Hematopoietic multipotent progenitor cell (in vitro differentiated cells): ENCODE measurements at places on chromosomes 12 and 14.

- no peak for DNase-seq
Observed at GRCh38 chr12:117679776-117680175, 289.0 kb downstream of the KSR2 start.

DNA sequence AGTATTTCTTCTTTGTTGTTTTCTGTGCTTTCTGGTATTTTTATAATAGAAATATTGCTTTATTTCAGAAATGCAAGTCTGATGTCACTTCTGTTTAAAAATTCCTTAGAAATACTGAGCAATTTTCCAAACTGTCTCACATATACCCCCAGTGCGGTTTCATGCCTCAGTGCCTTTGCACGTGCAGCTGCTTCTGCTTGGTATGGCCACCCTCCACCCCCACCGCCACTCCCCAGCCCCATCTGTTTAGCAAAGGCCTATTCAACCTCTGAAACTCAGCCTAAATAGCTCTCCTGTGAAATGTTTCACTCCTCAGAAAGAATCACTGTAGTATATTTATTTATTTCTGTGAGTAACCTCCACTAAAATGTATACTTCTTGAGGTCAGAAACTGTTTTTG, 52.3 kb downstream of the PPM1H start:
- no peak for DNase-seq

DNA sequence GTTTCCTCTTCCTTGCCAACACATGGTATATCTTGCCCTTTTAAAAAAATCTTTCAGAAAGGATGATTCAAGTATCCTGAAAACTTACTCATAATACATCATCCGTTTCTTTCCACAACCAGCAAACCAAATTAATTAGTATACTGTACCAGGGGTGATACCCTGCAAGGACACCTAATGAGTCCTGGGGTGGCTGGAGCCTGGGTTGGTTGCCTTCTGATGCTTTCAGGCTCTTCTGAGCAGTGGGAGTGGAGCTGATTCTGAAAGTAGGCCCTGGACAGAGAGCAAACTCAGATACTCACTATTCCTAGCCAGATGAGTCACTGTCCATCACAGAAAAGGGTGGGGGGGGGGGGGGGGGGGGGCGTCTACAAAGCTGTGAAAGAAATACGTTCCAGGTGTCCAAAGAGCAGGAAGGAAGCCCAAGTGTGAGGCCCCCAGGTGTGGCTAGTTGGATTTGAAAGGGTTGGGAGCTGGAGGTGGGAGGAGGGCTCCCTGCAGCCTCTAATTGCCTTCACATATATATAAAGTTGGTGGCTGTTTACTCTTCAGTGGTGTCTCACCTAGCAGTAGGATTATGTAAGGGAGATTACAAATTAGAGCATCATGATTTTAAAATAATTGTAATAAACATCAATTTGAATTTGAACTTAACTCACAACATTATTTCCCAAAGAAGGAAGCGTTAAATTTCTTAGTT, 36.5 kb downstream of the FBXO33 start:
- DNase-seq, result no peak

GRCh38 chr12:53147181-53147580, 33.3 kb upstream of the ZNF740 start:
- no peak for DNase-seq

- no peak for DNase-seq
Observed at GRCh38 chr14:75067212-75067611, 2.2 kb upstream of the ZC2HC1C start.

DNA sequence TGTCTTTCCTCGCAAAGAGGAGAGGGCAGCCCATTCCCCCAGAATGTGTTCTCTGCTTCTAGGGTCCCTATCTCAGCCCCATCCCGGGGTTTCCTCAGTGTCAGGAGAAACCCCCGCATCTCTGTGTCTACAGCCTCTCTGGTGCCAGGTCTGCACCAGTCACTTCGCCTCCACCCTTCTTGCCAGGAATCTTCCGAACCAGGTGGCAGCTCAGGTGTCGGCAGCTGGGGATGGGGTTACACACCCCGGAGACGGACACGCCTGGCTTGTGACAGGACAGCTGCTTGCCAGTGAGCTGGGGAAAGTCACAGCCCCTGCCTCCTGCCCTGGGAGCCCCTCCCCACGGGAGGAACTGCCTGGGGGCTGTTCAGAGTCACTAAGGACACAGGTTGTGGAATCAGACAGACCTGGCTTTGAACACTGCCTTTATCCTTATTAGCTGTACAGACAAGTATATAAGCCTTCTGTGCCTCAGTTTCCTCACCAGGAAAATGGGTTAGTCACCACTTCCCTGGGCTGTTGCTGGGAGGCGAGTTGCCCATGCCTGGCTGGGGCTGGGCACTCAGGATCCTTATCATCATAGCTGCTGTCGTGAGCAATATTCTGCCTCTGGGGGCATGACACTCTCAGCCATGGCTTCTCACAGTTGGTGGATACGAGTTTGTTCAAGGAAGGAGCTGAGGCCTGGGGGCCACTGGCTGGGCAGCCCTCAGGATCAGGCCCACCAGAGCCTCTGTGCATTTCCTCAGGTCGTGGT, 10.8 kb downstream of the HIP1R start:
- no peak for DNase-seq

GRCh38 chr12:108814462-108815211, 42.7 kb downstream of the SSH1 start:
- DNase-seq, result no peak

- DNase-seq, result no peak
Observed at GRCh38 chr14:65301862-65302539, 110.5 kb upstream of the FUT8 start.

DNA sequence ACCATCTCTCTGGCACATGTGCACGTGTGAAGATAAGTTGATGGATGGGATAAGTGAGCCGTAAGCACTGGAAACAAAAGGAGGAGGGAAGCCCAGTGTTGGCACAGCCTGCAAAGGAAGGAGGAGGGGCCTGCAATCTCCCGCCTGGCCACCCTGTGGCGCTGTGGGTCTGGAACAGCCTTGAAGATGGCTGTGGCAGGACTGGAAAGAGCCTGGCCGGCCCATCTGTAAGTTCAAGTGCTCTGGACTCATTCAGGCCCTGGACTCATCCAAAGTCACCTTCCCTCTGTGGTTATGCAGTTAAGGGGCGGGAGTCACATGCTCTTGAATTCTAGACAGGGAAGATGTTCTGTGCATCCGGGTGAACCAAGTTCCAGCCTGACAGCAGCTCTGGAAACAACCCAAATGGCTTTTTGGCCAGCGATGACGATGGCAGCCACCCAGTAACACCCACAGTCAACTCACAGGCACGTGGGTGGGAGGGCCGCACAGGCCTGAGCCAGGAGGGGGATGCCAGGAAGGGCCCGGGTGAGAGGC, 50.4 kb downstream of the CHGA start:
- DNase-seq, result peak; percentile 3

- DNase-seq, result no peak
Observed at GRCh38 chr12:65672441-65672840, 151.8 kb upstream of the HMGA2 start.

GRCh38 chr14:93566065-93566693, 135.4 kb downstream of the UNC79 start:
- no peak for DNase-seq

DNA sequence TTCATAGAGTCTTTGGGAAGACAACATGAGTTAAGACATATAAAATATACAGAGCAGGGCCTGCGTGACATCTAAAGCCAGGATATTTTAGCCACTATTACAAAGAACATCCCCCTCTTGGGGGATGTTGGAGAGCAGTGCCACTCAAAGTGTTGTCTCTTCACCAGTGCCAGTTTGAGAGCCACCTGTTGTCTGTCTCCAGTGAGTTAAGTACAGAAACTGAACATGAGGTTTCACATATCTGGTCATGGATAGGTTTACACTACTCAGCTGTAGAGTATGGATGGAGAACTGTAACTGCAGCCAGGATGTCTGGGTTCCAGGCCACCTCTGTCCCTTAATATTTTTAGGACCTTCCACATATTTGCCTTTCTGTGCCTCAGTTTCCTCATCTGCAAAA, 39.1 kb downstream of the RNFT2 start:
- DNase-seq, result no peak

DNA sequence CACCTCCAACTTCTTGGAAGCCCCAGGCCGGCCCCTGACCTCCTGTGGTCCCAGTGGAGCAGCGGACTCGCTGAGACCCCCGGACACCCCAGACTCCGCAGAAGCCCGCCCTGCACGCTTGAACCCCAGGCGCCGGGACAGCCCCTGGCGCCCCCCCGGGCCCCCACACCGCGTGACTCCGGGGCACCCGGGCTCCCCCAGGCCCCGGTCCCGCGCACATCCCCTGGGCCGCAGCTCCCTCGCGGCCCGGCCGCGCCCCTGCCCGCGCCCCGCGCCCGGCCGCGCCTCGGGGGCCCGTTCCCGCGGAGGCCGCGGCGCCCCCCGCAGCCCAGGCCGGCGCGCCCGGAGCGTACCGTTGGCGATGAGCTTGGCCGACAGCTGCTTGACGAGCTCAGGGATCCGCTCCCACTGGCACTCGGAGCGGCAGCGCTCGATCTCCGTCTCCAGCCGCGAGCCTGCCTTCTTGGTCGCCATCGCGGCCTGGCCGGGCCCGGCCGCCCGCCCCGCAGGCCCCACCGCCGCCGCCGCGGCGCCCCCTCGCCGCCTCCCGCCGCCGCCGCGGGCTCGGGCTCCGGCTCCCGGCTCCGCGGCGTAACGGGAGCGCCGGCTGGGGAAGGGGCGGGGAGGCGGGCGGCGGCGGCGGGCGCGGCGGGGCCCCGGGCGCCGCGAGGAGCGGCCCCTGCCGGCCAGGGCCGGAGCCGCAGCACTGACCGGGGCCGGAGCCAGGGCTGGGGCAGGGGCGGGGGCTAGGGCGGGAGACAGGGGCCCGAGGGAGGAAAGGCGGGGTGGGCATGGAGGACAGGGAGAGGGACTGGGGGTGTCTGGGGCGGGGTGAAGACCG, at the start of gene TTC7B:
TSS of gene TTC7B (minus strand) at position 609 of the 841 bp plus-strand sequence. CDS start at position 474, 135 bp downstream.
- DNase-seq, result peak; percentile 54

DNA sequence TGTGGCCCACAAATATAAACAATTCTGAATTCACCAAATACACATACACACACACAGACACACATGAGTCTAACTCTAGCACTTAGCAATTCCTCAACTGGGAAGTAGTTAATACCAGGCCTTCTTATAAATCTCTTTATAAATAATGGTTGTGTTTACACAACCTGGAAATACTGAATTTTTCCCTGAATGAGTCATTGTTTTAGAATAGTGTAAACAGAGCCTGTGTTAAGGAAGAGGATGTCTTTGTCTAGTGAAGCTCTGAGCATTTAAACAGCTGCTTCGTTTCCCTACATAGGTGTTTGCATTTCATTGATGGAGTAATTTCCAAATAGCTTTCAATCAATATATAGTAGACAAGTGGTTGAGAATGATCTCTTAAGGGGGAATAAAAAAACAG, 218.8 kb downstream of the BTG1 start:
- no peak for DNase-seq

DNA sequence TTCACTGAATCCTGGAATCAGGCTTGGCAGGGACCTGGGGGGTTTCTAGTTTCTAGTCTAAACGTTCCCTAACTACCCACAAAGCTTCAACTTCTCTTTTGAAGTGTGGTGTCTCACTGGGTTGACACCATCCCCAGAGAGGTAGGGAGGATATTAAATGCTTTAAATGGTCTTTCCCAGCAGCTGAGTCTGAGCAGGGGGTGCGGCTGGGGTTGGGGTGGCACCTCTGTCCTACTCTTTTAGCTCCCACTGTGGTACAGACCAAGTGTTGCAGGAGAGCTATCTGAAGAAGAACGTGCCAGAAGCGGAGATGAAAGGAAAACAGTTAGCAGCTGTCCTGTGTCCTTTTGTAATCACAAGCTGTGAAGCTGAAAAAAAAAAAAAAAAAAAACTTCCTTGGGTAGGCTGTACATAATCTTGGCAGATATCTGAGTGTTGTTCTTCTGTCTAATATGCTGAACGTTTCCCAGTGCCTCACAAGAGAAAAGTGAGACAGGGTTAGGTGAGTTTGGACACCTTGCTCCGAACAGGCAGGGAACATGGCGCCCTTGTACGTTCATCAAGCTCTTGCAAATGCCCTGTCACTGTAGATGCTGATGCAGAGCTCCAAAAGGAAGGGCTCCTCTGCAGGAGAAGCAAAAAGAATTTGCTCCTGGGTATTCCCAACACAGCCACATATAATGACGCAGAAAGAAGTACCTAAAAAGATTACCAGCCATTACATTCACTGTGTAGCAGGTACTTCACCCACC, 447.2 kb downstream of the APAF1 start:
- DNase-seq, result no peak

GRCh38 chr12:97921979-97922722, 459.5 kb downstream of the RMST start:
- no peak for DNase-seq

DNA sequence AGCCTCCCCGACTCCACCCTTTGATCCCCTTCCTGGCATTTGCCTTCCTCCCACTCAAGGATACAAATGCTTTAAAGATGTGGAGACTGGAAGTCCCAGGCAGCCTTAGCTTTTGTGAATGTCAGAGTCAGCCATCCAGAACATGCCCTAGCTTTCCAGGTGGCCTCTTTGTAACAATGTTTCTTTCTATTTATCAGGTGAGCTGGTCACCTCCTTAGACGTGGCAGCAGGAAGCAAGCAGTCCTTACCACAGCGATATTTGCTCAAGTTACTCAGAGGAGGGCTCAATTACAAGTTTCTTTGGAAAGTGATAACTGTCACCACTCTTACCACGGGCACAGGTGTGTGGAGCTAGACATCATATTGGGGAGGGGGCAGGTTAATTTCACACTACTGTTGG, 4.9 kb downstream of the GALNT6 start:
- no peak for DNase-seq

DNA sequence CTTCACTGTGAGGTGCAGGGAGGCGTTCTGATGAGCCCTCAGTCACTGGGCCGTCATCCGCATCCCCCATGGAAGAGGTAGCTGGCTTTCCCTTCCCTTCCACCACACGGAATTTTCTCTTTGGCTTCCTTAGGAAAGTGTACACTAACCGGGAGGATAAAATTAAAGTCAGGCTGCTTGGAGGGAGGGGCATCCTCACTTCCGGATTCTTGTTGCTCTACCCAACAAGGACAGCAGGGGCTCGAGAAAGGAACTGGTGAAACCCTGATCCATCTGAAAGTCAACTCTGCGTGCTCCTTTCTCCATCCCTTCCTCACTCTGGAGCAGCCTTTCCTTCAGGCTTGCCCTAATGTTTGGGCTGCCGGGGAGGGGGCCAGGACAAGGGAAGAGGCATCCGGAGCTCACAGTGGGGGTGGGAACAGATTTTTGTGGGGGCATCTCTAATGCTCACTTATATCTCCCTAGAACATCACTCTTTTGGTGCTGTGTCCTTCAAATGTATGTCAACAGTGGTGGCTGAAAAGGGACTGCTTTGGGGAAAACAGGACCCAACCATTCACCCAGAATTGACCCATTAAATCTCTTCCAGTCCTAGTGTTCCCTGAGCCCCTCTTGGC, 101.4 kb upstream of the FKBP4 start:
- DNase-seq, result no peak
